ENCODE measurements at places on chromosomes 3 and 15.

DNA sequence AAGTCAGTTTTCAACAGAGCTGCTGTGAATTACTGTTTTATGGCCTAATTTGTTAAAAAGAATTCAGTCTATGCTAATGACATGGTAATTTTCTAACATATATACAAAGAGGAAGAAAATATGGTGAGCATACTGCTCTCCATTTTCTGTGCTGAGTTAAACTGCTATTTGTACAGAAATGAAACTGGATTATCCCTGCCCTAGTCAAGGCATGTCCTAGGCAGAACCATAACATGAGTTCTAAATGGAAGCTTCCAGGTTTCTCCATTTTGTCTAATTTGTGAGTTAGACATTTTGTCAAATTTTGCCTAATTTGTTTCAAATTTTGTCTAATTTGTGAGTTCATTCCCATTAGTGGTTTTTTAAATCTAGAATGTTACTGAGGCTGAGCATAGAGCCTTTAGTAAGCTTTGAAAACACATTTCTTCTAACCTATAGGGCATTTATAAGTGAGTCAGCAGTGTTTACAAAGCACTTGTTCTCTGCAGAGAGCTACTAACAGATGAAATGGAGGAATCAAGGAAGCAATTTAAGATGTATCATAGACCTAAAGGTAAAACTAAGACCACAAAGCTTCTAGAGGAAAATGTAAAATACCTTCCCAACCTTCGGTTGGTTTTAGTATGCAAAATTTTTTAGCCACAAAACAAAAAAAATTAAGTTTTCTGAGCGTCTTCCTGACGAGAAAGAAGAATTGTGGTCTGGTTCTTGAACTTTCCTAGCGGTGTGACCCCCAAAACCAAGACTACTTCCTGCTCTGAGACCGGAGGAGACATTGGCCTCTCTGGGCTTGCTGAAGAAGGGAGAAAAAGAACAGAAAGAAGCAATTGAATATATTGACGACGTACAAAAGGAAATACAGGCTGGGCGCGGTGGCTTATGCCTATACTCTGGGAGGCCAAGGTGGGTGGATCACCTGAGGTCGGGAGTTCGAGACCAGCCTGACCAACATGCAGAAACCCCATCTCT, 9.8 kb downstream of the P2RY14 start:
- DNase-seq = peak; percentile 31

DNA sequence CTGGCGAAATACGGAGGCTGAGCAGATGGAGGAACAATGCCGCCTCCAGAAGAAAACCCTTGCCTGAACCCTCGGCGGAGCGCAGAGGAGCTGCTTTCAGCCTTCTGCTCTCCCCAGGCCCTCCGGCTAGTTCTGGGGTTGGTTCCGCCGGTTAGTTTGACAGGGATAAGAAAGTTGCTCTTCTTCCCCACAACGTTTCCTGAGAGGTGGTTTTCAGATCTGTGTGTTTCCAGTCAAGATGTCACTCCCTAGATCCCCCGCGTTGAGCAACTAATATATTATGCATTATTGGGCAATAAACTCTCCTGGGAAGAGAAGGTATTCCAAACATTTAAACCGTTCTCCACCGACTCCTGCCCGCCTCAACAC, 551 bp downstream of the NLGN1 start:
- DNase-seq = no peak

DNA sequence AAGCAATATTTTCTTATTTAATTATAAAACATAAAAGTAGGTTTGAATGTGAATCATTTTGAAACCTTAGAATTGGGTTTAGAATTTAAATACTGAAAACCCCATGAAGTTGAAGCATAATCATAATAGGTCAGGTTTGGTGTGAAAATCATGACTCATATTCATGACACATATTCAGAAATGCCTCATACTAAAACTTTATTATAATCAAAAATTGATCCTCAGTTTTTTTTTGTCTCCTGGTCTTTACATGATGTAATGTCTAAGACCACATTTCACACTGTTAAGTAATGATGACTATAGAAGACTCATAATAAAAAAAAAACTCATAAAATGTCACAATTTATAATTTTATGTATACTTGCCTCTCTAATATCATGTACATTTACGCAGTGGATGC, 190.4 kb downstream of the FOXP1 start:
- no peak for DNase-seq

GRCh38 chr3:64094713-64095079, 71.4 kb upstream of the PSMD6 start:
- no peak for DNase-seq

DNA sequence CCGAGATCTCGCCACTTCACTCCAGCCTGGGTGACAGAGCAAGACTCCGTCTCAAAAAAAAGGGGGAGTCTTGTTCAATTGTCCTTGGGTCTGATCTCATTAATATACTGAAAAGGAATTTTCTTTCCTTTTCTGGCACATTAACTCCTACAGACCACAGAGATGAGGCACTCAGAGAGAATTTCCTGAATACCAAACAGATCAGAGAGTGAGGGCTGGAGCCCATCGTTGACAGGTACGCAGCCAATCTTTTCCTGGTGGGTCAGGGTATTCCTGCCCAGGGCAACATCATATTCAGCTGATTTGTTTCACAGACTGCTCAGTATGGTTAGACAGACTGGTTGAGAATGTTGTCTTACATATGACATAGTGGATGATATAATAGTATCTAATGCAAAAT, 82.8 kb upstream of the TNFSF10 start:
- DNase-seq = no peak

- no peak for DNase-seq
Measured at GRCh38 chr3:101725890-101726275, 1.5 kb downstream of the CEP97 start.

DNA sequence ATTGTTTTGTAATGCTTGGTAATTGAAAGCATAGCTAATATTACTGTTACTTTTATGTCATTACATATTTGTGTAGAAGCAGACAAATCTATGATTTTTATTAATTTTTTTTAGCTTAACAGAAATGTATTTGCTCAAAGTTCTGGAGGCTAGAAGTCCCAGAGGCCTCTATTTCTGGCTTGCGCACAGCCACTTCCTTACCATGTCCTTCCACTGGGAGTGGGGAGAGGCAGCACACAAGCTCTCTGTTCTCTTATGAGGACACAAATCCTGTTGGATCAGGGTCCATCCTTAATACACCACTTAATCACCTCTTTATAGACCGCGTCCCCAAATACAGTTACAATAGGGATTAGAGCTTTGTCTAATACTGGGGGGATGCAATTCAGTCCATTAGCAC, 1061.4 kb downstream of the OTOL1 start:
- DNase-seq = no peak

DNA sequence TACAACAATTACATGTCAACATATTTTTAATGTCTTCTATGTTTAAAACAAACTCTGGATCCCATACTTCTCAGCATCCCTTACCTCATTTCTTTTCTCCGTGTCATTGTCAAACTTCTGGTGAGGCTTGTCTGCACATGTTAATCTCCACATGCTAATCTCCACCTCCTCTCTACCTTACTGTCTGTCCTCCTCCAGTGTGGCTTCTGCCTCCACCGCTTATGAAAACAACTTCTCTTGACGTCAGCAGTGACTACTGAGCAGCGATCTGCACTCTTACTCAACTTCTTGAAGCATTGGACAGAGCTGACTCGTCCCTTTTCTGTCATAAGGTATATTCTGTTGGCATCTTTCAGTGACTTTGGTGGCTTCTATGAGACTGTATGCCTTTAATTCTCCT, 338.2 kb upstream of the THRB start:
- DNase-seq = no peak

DNA sequence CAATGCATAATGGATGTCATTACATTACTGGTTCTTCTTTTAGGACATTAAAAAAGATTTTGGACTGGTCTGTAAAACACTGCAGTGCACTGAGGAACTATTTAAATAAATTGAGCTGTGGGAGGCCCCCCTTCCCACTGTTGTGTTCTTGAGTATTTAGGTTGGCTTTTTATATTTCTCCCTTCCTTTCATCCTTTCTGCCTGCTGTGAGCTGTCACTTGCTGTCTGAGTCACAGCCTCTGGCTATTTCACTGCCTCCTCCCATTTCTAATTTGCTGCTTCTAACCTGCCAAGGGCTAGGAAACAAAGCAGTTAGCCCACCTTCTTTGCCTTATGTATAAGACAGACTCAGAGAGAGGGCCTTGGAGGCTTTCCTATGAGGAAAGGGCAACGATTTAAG, 89.0 kb upstream of the FNDC3B start:
- DNase-seq = no peak

GRCh38 chr15:71565631-71566160, 244.7 kb upstream of the NR2E3 start:
- DNase-seq = no peak

GRCh38 chr15:101112336-101113113, 139.3 kb downstream of the CHSY1 start:
- no peak for DNase-seq

DNA sequence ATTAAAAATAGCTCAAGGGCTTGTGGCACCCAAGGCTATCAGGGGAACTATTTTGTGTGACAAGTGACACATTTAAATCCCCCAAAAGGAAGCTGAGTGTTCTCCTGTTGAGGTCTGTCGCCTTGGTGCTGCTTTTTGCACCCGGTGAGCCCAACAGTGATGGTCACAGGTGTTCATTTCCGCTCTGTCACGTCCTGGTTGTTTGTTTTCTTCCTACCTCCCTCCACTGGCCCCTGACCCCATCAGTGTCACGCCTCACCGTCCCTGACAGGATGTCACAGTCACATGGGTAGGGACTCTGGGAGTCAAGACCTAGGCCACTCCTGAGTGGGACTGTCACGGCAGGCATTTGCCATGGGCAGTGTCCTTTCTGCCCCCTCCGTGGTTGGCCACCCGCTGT, 11.2 kb downstream of the SLCO3A1 start:
- DNase-seq = no peak

DNA sequence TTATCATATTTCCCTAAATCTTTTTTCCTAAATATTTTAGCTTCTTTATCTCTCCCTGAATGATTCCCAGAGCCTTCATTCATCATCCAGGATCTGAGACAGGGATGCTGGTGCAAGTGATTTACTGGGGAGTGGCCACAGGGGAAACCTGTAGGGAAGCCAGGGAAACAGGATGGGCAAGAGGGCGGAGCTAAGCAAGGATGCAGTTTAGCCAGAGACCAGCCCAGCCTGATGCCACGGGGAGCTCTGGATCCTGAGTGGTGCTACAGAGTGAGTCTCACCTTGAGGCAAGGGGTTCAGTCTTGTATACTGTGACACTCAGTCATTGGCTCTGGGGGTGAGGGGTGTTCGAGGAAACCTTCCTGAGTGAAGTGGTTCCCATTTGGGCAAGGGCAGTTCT, 39.7 kb upstream of the LRRFIP2 start:
- DNase-seq = no peak

GRCh38 chr3:1326546-1326945, 233.7 kb downstream of the CNTN6 start:
- DNase-seq = no peak

- no peak for DNase-seq
Measured at GRCh38 chr3:188331166-188331565, 177.2 kb downstream of the LPP start.

DNA sequence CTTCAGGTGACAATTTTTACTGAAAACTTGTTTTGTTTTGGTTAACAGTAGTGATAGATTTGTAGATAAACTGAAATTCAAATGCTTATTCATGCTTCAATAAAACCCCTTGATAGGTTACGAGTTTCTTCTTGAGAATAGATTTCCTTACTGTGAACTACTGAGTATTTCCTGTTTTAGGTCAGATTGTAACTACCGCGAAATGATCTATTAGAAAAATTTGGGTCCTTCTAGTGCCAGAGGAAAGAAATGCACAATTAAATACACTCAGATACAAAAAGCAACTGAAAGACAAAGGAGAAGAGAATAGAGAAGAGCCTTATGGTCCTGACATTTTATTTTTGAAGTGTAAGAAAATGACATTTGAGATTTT, 251.7 kb upstream of the TBL1XR1 start:
- no peak for DNase-seq

GRCh38 chr15:93210995-93211394, 122.0 kb upstream of the RGMA start:
- DNase-seq = no peak

- no peak for DNase-seq
Measured at GRCh38 chr3:117910820-117911521, 1123.7 kb downstream of the IGSF11 start.

GRCh38 chr3:134485075-134485717, 589 bp downstream of the ANAPC13 start:
- peak; percentile 89 for DNase-seq

- DNase-seq = no peak
Measured at GRCh38 chr3:13023971-13024764, 49.1 kb downstream of the IQSEC1 start.

- DNase-seq = no peak
Measured at GRCh38 chr3:33103034-33103433, 6.1 kb upstream of the GLB1 start.

DNA sequence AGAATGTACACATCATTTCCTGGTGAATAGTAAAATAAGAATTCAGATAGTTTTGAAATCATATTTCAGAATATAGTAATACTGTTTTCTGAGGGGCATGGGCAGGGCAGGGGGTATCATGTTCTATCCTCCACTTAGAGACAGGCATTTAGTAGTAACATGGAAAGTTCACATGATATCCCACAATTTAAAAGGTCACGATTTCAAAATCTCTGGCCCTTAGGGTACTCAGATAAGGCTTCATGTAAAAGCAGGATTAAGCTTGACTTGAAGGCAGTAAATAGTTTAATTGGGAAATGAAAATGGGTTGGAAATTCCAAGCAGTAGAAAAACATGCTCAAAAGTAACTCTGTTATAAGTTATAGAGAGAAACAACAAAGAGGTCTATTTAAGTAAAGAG, 353.2 kb upstream of the AGTR1 start:
- DNase-seq = no peak

- no peak for DNase-seq
Measured at GRCh38 chr3:16982460-16982859, 97.7 kb downstream of the PLCL2 start.

DNA sequence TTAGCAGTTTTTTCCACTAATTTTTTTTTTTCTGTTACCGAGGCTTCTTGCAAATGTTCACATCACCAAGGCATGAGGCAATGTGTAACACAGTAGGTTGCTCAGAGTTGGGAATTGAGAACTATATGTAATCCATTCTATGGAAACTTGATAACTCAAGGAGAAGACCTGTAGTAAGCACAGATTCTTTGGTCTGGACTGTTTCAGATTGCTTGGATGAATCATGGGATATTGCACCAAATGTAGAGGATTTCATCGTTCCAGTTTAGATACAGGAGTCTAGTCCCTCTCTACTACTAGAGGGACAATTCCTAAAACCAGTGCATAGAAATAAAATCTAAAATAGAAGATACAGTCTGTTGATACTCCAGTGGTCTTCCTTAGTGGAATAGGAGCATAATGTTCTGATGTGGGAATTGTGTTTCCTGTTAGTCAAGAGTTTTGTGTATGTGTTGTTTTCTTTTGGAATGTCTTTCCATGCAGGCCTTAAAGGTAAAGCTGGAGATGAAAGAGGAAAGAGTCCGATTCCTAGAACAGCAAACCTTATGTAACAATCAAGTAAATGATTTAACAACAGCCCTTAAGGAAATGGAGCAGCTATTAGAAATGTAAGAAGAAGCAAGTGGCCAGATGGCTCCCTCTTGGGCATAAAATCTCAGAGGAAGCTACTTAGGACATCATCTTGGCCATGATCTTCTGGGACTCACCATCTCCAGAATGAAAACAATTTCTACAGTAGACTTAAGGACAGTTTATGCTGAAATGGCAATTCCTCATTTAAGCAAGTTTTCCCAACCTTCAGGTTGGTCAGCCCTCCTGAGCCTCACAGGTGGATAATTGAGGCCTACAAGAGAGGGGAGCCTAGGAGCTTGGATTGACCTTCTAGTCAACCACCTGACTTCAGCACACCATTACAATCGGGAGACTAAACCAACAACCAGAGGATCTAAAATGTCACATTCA, 10.7 kb downstream of the KNSTRN start:
- no peak for DNase-seq

GRCh38 chr3:196650740-196651311, 11.3 kb downstream of the NRROS start:
- no peak for DNase-seq

Measured in stimulated activated CD4-positive, alpha-beta T cell treated with anti-CD3 and anti-CD28 coated beads, Interleukin-2, amount 100 ng/mL, for 24 hours (primary cell).